ENCODE measurements at places on chromosomes 13 and 19.

DNA sequence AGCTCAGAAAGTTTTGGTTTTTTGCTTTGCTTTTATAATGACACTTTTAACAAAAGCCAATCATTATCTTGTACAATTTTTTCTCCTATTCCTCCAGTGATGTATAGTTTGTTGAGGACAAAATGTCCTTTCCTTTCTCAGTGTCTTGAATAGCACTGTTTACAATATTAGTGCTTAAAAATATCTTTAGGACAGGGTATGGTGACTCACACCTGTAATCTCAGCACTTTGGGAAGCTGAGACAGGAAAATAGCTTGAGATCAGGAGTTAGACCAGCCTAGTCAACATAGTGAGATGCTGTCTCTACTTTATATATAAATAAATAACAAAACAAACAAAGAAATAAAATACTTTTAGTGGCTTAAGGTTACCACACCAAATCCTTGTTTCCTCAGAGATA is 41.9 kb downstream of the SPRY2 start:
- no peak for DNase-seq

- no peak for DNase-seq
Measured at GRCh38 chr13:94311893-94312292, 167.6 kb downstream of the DCT start.

DNA sequence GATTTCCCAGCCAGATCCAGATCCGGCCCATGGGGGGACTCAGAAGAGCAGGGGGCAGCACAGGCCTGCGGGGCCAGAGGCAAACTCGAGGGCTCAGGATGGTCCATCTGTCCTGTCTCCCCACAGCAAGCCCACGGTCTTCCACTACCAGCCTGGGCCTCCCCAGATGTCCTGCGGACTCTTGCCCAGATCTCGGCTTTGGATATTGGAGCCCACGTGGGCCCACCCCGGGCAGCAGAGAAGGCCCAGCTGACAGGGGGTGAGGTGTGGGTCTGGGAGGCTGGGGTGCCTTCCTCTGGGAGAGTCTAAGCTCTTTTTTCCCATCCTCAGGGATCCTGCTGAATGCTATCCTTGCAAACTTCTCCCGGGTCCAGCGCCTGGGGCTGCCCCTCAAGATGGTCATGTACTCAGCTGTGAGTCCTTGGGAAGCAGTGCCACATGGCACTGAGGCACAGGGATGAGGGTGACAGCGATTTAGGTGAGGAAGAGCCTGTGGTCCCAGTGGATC is 3.4 kb downstream of the ACP4 start:
- DNase-seq, result peak; percentile 73

- no peak for DNase-seq
Measured at GRCh38 chr19:17060802-17061201, 14.4 kb downstream of the HAUS8 start.

DNA sequence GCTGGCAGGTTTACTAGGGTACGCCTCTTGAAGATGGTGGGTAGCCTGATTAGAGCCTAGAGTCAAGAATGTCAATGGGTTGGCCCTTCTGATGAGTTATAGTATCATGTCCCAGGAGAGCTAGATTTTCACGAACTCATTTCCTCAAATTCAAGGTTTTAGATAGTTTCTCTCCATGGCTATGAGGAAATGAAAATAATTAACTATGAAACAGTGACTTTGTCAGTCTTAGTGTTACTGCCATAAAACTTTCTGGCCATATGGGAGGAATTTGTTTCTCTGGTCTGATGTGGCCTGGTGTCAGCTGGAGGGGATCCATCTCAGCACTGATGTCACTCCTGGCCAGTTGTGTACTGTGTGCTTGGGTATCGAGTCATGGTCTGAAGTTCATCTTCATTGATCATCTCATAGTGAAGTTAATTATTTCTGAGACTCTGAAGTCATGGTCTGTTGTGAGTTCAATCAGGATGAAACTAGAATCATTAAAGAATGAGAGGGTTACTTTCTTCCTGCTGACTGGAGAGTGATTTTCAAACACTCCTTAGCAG is 49.4 kb upstream of the TNFSF11 start:
- DNase-seq, result no peak

- no peak for DNase-seq
Measured at GRCh38 chr19:13329766-13330165, 176.5 kb downstream of the CACNA1A start.

GRCh38 chr13:95226932-95227695 is 74.1 kb downstream of the ABCC4 start:
- DNase-seq, result no peak

DNA sequence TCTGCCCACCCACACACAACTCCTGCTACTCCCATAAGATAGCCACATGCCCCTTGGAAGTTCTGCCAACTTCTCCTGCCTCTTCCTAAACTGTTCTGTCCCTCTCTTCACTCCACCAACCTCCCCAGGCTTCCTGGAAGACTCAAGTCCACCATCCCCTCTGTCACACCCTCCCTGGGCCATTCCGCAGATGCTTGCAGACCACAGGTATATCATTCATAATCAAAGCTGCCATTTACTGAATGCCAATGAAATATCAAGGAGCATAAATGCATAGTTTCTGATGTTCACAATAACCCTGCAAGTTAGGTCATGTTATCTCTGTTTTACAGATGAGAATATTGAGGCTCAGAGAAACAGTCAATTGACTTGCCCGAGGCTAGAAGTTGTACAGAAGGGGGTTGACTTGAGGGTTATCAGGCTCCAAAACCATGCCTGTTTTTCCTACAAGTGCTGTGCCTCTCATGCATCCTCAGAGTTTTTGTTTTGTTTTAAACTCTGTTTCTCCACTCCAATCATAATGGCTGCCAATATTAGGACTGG is 135.6 kb downstream of the SLC7A1 start:
- DNase-seq, result no peak

DNA sequence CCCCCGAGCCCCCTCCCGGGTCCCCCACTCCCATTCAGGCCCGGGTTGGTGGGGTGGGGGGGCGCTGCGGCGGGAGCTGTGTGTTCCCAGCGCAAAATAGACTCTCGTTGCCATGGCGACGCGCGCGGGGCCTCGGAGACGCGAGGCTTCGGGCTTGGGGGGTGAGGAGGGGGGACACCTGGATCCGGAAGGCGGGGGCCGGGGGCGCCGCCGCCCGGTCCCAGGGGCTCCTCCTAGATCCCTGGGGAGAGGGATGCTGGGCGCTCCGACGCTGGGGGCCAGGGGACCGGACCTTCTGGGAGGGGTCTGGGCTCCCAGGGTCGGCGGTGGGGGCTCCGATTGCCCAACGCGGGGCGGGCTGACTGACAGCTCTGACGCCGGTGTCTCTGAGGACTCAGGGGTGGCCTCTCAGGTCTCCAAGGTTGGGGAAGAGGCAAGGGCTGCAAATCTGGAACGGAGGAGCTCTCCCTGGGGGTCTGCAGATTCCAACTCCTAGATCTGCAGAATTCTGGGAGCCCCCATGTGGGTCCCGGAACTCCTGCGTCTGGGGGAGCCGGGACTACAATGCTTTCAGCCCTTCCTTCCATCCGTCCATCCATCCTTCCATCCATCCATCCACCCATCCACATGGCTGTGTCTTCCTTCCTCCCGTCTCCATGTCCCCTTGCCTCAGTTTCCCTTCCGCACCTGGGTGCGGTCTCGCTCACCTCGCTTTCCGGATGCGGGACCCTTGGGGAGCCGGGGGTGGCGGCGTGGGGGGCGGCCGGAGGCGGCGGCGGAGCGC is 9.1 kb upstream of the SHISA7 start:
- no peak for DNase-seq

DNA sequence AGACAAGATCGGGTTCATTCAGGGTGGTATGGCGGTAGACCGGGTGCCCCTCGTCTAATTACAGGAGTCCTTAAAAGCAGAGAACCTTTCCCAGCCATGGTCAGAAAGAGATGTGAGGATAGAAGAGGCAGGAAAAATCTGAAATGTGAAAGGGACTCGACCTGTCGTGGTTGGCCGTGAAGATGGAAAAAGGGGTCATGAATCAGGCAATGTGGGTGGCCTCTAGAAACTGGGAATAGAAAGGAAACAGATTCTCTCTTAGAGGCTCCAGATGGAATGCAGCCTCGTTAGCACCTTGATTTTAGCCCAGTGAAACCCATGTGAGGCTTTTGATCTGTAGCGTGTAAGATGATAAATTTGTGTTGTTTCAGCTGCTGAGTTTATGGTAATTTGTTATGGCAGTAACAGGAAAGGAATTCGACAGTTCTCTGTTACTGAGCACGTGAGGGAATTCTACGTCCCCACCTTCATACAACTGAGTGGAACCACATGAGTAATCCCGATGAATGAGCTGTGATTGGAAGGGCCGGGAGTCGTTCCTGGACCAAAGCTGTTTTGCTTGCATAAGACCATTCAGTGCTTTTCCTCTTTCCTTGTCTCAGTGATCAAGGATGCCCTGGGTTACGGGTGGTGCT is 11.0 kb upstream of the CA11 start:
- no peak for DNase-seq

DNA sequence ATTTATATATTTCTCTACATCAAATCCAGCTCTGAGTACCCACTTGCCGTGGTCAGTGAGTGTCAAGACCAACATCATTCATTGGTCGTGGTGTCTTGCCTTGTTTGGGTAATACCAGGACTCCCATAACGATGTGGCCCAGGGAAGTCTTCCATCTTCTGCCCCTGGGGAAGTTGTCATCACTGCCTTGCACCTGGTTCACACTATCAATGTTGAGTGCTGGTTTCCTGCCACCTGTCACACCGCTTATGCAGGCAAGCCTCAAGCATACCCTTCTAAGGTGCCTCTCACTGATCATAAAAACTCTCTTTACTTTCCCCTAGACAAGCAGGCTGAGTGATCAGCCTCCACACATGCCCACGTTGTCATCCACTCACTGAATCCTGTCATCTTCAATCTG is 382.4 kb downstream of the KCTD12 start:
- DNase-seq, result no peak

GRCh38 chr19:3665681-3666544 is 34.4 kb downstream of the PIP5K1C start:
- DNase-seq, result peak; percentile 94

- no peak for DNase-seq
Measured at GRCh38 chr13:37209621-37210580, 104.4 kb upstream of the CSNK1A1L start.

DNA sequence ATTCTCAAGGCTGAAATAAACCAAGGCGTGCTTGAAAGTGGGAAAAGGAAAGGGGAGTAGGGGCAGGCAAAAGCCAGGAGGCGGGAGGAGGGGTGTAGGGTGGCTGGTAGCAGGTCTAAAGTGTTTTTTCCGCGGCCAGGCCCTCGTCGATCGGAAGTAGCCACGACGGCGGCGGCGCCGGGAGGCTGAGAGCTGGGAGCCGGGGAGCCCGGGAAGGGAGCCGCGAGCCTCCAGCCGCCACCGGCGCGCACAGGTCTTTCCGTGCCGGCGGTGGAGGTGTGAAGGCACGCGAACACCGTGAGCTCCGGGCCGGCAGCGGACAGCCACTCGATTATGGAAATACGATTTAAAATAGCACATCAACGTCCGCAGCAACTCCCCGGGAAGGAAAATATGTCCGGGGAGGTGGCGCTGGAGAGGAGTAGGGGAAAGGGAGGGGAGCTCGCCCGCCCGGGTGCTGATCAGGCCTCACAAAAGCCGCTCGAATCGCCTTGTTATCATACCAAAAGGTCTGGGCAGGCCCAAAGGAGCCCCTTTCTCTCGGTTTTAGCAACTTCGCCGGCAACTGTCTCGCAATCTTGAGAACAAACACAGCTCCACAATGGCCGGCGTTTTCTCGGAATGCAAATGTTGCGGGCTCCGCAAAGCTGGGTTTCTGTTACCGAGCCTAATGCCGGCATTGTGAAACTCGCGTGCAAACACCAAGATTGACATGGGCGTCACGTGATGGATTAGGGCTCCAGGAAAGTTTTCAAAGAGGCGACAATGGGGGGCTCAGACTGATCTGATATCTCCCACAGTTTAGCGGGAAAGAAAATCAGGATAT is 2.9 kb upstream of the PCDH8 start:
- DNase-seq, result peak; percentile 55

- peak; percentile 72 for DNase-seq
Measured at GRCh38 chr19:50909240-50910070, 1.7 kb downstream of the KLK4 start.

DNA sequence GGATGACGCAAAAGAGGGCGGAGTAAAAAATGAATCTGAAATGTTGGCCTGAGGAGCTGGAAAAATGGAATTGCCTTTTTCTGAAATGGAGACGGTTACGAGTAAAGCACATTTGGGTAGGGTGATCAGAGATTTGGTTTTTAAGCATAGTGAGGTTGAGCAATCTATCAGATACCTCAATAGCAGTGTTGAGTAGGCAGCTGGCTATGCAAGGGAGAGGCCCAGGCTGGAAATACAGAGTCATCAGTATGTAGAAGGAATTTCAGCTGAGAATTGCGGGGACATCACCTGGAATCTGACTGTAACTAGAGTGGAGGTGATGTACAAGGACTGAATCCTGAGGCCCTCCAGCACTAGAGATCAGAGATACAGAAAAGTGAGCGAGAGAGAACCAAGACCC is 224.8 kb downstream of the LMO7 start:
- no peak for DNase-seq

Data from activated CD8-positive, alpha-beta memory T cell treated with anti-CD3 and anti-CD28 coated beads, Interleukin-2, amount 50 U/mL, for 48 hours (primary cell).